ENCODE measurements at places on chromosomes 1 and 21. TPM values are rescaled to one million over a fixed set of nuclear protein-coding genes. Genes with fewer than 3 reads are reported as not detected.

- no peak for DNase-seq
These were observed 22.0 kb upstream of the PRDM15 start for GRCh38 chr21:41901099-41901498.

DNA sequence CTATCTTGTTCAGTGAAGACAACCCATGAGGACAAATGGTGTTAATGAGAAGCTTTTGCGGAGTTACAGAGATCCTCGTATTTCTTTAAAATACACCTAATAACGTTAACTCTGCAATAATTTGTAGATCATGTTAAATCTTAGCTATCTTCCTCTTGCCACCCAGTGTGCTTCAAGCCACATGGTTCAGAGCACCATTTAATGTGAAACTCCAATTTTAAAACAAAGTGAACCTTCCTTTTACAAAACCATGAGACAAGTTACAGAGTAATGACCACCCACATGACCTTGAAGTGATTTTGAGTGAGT lies 1.7 kb upstream of the KCNE2 start:
- no peak for DNase-seq

The RAB7B gene
- polyA plus RNA-seq: 2.3 TPM

- no peak for DNase-seq
These were observed 22.6 kb downstream of the PCNT start for GRCh38 chr21:46346296-46347202.

DNA sequence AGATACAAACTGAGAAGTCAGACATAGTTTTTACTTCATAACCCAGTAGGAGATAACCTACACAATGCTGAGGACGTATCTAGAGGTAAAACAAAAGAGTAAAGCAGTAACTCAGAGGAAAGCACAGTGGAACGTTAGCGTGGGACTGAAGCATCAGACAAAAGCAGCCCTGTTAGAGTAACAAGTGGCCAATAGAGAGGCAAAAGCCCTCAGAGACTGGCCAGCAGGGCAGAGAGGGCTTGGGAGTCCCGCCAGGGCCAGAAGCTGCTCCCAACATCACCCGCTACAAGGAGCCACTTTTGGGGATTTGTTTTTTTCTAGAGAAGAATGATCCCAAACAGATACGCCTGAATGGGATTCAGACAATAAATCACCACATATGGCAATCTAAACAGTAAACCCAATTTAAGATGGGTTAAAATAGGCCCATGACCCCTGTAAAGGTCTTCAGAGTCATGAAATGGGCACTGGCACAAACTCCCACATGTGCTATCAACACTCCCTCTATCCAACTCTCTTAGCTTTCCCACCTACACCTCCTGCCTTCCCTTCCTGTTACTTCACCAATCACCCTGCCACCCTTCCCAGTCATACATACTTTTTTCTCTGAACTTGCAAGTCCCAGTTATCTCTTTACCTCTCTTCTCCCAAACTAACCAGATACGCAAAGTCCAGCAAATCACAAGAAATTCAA lies 17.2 kb downstream of the TADA1 start:
- no peak for DNase-seq

- DNase-seq: no peak
These were observed 25.0 kb downstream of the CRYAA start for GRCh38 chr21:43193651-43194302.

The DEPDC1 gene
- polyA plus RNA-seq: 22.3 TPM

GRCh38 chr1:164787834-164788231 lies 228.8 kb downstream of the PBX1 start:
- DNase-seq: no peak
